ENCODE measurements at places on chromosomes 16 and 17.
A peak's percentile ranks its signal among the peaks of the same experiment; 100 is the strongest.

GRCh38 chr16:82240111-82240510 is 70.1 kb upstream of the MPHOSPH6 start:
- no peak for DNase-seq

- no peak for DNase-seq
Observed at GRCh38 chr17:68627956-68628575, 26.9 kb upstream of the FAM20A start.

DNA sequence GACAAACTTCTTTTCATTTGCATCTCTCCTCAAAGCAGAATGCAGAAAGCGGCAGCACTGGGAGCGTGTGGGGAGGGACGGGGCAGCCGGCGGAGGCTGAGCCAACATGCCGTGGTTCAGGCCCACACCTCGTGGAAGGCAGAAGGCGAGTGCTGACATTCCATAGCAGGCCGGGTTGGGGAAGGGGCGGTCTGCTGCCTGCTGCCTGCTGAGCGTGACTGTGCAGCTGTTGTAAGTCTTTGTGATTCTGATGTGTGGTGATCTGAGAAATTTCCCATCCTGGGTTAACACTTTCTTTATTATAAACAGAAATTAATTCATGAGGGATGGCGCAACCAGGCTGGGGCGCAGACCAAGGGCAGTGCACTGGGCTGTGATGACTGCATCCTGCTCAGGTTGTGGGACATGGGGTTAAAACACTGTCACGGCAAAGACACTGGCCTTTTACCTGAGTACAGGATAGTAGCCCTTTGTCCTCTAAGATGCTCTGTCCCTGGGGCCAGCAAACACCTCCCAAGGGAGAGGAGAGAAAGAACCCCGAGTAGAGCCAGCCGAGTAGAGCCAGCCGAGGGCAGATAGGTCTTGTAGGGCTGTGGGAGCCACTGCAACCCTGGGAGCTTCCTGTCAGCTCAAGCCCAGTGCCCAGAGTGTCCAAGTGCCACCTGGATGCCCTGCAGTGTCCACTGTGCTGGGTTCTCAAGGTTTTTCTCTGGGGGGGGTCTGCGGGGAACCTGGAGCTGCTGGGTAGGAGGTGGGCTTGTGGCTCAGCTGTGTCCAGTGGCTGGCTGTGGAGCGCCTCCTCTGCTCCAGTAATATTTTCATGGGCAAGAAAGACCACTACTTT is 8.8 kb upstream of the DNASE1 start:
- DNase-seq = no peak

GRCh38 chr17:34305606-34306005 is 13.6 kb upstream of the CCL8 start:
- DNase-seq = no peak

DNA sequence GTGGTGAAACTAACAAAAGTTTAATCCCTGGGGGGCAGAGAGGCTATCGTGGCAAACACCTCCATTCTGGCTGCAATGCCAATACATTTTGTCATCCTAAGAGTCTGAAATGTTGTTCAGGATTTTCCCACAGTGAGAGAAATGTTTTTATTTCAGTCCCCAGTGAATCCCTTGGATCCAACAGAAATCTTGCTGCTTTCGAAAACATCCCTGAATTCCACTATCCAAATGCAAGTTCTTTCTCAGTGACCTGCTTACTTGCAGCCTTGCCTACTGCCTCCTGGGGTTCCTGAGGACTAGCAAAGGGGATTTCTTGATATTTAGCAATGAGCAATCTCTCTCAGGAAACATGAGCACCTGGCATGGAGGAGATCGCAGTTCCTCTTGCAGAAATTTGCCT is 202.1 kb upstream of the IRX3 start:
- DNase-seq = no peak

GRCh38 chr16:12721841-12722421 is 81.8 kb downstream of the CPPED1 start:
- no peak for DNase-seq

GRCh38 chr17:41008811-41009210 is at the start of gene KRTAP3-1:
Gene KRTAP3-1, minus strand, starts transcription at chr17:41009128. Its CDS starts 54 bp downstream, at chr17:41009074.
- no peak for DNase-seq

GRCh38 chr17:75371981-75372380 is 33.5 kb downstream of the GRB2 start:
- DNase-seq = no peak

DNA sequence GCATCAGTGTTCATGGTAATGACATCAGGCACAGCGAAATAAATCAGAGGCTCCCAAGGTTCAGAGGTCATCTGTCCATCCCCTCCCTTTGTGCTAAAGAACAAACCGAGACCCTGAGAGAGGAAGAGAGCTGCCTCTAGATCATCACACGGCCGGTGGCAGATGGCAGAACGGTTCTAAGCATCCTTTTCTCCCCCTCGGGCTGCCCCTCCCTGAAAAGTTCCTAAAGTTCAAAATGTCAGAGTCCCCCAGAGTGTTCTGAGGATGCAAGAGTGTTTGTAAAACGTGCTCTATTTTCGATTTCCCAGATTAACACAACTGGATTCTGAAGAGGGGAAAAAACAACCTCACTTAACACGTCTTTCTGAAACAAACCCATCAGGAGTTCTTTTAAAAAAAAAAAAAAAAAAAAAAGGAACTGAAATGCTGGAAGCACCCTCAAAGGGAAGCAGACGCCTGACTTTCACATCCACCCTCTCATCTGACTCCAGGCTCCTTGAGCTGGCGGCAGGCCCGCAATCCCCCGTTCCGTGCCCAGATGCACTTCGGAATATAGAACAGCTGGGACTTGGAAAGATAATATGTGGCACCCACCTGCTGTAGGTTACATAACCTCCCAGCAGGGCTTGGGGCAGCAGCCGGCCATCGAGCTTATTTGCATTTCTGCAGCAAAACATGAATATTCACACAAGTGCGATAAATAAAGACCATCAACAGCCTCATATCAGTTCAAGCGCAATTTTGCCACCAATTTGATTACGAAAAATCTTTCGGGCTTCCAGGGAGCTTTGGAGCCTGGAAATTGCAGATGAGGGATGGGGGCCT is 115.5 kb upstream of the SMURF2 start:
- no peak for DNase-seq

GRCh38 chr17:68377771-68378267 is 79.5 kb downstream of the WIPI1 start:
- DNase-seq = no peak

GRCh38 chr17:74484066-74484465 is 17.6 kb downstream of the CD300A start:
- no peak for DNase-seq

DNA sequence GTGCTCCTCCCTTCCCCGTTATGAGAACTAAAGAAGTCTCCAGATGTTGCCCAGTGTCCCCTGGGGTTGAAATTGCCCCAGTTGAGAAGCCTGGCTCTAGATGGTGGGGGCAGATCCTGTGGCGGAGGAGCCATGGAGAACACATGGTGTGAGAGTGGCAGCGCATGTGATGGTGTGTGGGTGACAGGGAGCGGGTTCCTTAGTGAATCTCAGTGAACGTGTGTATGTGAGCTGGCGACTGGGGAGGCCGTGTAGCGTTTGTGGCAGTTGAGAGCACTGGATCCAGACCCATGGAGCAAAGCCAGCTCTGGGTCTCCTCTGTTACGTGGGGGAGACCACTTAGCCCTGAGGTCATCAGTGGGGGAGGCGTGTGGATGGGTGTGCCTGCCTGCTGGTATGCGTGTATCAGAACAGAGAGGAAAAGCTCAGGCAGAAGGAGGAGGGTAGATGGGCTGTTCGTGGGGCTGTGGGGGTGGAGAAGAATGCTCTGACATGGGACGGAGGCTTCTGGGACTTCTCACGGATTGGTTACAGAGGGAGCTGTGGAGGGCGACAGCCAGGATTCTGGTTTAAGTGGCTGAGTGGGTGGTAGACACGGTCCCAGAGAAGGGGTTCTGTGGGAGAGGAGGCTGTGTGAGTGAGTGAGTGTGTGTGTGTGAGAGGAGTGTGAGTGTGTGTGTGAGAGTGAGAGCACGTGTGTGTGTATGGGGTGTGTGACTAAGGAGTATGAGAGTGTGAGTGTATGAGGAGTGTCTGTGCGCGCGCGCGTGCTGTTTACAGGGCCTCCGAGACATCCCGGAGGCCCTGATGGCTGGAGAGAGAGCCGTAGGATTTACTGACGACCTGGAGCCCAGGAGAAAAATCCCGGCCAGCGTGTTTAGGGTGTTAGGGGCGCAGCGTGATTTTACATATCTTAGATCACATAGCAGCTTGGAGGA is 193.8 kb downstream of the SNX29 start:
- DNase-seq = no peak

DNA sequence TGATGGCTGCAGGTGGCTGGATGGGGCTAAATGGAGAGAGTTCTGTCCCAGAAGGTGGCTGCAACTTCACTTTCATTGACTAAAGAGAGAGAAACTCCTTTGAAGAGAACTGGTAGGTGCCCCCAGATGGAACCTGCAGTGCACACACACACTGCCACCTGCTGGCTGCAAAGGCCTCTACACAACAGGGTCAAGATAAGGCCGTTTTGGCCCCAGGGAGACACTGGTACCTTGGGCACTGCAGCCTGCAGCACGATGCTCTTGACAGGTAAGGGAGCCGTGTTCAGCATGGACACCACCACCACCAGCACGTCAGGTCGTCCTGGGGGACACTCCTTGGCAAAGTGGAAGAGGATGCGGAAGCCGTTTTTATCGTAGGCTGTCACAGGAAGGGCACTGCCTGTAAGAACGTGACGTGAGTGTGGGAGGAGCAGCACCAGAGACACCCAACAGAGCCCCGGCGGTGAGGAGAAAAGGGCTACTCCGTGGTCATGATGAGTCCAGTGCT is 22.7 kb downstream of the GGA3 start:
- DNase-seq = peak; percentile 44

DNA sequence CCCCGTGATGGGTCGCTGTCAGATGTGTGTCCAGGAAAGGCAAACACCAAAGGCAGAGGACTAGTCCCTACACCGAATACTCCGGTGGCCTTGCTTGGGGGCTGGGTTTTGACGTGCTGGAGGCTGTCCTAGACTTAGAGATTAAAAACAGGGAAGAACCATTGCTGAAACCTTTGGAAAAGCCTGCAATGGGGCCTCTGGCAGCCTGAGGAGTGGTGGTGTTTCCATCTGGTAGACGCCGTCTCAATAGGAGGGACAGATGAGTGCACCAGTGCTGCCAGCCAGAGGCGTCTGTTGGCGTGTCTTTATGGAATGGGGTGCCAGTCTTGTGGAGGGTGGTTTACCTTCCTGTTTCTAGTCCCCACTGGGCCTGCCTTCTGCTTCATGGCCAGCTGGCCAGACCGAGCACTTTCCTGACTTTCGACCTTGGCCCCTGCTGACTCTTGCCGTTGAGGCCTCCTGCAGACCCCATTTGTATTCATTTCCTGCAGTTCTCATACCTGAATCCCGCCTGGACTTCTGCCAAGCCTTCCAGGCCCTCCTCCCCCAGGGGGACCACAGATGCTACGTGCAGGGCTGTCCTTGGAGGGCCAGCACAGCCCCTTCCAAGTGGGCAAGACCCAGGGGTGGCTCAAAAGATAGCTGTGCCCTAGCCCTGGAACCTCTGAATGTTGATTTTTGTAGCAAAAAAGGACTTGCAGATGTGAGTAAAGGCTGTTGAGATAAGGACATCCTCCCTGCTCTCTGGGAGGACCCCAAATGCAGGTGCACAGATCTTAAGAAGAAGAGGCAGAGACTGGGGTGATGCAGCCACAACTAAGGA is 1.9 kb upstream of the DNASE1 start:
- DNase-seq = no peak

DNA sequence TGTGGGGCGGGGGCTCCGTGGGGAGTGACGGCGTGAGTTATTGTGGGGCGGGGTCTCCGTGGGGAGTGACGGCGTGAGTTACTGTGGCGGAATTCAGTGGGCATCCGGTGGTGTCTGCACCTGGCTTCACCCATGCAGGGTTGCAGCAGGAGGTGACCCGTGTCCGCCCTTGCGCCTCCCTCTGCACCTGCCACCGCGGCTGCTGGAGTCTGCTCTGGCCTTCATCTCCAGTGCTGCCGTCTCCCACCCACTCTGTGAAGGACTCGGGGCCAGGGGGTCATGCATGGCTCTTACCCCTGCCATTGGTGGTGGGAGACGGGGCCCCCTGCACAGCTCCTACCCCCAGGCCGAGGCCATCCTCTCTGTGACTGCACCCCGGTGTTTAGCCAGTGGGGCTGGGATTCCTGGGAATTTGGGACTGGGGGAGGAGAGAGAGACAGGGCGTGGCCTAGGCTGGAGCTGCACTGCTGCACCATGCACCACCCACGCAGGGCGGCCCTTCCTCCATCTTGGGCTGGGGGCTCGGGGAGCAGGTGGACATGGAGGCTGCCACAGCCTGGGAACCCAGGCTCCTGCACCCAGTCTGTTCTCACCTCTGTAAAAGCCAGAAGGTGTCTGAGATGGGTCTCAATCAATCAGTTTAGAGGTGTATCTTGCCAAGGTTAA is 1.3 kb upstream of the PABPN1L start:
- no peak for DNase-seq

DNA sequence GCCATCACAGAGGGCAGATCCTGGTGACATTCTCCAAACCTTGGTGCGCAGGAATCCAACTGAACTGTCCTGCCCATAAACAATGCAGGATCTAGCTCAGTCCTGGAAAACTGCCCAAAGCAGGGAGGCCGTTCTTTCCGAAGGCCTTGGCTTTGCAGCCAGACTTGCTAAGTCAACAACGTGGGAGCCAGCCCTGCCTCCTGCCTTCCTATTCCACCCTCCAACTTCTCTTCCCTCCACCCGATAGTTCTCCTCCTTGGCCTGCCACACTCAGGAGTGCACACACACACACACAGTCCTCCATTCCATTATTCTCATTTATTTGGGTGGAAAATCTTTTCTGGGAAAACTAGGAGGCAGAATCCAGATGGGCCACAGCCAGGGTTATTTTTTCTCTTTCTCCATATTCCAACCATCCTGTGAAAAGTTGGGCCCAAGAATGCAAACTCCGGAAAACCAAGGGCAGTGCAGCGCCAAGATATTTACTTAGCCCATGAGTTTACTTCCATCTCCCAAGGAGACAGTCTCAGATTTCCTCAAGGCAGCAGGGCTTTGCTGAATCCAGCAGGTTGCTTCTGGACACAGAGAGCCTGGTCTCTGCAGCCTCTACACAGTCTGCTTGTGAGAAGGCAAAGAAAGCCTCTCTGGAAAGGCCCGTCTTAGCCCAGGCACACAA is 15.8 kb downstream of the COPRS start:
- DNase-seq = peak; percentile 86

DNA sequence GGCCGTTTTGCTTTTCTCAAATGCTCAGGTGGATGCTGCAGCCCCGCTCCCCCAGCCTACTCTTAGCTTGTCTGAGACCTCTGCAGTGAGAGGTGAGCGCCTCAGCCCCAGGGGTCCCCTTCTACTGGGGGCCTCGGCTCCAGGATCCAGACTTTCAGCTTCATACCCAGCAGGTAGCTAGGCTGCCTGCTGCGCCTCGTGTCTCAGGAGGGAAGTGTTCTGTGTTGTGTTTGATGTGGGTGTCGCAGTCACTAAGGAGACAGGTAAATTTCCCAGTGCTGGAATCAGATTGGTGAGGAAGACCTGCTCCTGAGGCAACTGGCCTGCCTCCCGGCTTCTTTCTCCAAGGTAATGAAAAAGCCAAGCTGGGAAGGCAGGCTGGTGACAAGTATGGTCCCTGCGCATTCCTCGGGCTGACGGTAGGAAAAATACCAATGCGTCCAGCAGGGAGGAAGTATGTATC is 604.0 kb upstream of the SALL1 start:
- no peak for DNase-seq

Data from prostate gland (tissue), 2 donors.